ENCODE measurements at places on chromosomes 7 and 10.

DNA sequence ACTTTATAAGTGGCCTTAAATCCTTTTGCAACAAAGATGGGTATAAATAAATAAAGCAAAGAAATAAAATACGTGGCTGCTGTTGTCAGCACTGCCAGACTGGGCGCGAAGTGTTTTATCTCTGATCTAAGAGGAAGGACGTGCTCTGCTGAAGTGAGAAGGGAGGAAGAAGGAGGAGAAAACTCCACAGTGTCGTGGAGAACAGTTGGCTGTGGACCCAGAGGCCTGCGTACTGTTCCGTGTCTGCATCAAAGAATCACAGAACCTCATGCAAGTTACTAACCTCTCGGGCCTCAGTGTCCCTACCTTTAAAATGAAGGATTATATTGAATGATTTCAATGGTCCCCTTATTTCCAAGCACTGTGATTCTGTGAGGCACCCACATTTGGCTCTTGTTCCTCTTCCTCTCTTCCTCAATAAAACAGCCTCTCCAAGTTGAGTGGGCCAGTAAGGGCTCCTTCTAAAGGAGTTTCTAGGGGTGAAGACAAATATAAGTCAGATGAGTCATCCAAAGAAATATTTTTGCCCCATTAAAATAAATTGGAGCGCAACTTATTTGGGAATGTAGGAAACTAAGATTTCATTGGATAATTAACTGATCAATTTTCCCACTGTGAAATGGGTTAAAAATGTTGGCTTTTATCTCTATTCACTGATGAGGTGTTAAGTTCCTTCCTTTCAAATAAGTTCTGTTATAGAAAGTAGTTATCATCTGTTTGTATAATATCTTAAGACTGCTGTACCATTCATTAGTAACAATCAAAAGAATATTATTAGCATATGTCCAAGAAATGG lies 126.9 kb upstream of the EFCAB10 start:
- DNase-seq, result no peak

- DNase-seq, result no peak
Observed at GRCh38 chr10:58577437-58577777, 64.7 kb downstream of the BICC1 start.

- peak; percentile 98 for DNase-seq
Observed at GRCh38 chr7:117019786-117020590, 66.7 kb downstream of the ST7 start.

DNA sequence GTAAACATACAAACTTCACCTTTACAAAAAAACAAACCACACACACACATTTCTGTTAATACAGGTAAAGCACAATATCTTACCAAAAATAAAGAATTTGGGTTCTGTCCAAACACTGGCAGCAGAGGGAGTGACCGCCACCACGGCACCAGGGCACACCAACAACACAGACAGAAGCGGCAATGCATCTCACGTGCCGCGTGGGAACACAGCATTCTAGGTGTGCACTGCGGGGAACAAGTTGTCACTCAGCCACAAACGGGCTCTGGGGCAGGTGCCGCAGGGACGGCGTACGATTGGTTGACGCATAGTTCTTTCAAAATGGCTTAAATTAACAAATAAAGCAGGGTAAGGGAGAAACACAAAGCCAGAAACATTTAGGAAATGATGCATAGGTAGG lies 22.3 kb downstream of the PDGFA start:
- no peak for DNase-seq

GRCh38 chr7:117805241-117805640 lies 68.0 kb downstream of the CTTNBP2 start:
- DNase-seq, result no peak

DNA sequence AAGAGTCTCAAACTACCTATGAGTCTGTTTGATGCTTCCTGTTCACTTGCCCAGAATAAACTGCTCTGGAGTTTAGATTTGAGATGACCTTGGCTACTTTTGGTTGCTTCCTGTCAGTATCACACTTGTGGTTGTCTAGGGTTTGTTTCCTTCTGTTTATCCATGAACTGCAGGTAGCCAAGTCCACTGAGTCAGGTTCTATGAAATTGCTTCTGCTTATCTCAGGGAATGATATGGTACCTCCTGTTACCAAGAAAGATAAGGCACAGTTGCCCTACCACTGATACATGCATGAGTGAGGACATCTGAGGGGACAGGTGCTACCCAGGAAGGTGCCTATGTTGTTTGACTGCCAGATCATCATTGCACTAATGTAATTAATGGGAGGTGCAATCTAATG lies 15.8 kb upstream of the EEPD1 start:
- no peak for DNase-seq
